ENCODE measurements at places on chromosomes 16 and 17.

DNA sequence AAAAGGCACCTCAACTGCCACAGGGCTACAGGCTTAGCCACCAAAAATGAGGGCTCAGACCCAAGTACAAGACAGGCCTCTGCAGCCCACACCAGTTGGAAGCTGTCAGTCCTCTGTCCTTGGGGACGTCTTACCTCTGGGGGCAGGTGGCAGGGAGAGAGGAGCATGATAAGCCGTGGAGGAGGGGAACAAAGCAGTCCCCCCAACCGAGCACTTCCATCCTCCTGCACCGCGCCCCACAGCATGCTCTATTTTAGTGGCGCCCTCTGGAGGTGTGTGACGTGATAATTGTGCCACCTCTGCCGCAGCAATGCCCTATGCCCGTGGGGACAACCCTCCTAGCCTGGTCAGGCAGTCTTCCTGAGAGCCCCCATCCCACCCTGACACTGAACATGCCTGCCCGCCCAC is 13.6 kb downstream of the G6PC3 start:
- DNase-seq, result no peak

DNA sequence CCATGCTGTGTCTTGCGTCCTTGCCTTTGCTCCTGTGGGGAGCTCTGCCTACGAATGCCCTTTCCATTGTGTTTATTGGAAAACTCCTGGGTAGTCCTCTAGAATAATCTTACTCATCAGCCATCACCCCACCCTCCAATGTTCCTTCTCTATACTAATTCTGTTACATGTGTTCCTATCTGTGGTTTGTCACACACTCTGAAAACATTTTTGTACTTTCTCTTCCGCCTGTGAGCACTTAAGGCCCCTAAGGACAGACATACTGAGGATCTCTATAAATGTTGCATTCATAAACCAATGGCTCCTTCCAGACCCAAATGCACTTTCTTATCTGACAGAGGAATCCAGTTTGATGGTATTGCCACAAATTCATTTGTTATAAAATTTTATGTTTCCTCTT is 53.9 kb upstream of the MON1B start:
- DNase-seq, result no peak

DNA sequence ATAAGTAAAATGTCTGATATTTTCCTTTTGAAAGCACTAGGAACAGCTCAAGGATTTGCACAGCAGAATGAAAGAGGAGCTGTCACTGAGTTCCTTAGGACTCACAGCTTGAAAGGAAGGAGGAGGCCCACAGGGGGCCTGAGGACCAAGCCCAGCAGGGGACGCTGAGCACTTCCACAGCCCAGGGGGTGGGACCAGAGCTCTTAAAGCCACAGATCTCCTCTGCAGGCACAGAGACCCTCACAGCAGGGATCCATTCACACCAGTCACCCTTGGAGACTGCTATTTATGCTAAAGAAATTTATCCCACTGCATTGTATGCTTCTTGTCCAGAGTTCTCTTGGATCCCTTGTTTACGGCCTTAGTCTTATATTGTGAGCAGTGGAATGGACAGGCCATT is 253.3 kb downstream of the STX8 start:
- DNase-seq, result no peak

DNA sequence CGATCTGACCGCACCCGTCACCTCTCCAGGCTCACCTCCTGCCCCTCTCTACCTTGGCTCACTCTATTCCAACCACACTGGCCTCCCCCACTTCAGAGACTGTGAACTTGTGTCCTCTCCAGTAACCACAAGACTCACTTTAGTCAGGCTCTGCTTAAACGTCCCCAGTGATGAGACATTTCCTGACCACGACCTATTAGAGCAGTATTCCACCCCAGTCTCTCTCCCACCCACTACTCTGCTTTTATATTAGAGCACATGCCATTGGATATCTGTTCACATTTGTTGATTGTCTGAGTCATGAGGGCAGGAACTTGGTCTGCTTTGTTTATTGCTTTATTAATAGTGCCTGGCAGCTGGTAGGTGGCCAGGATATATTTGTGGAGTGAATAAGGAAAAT is 20.1 kb downstream of the COX11 start:
- DNase-seq, result peak; percentile 82

DNA sequence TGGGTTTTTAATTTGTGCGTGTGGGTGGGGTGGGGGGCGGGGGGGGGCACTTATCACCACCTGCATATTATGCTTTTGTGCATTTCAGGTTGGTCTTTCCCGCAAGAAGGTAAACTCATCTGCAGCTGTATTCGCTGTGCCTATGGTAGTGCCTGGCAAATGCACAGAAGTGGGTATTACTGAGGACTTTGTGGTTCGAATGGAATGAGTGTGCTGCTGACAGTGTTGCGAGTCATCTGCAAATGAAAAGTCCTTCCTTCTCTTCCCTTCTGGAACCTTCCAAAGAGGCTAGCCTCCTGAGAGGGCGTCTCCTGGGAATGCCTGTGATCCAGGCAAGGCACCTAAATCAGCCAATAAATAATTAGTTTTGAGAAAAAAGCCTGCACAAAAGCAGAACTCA is 532.9 kb downstream of the MAF start:
- peak; percentile 29 for DNase-seq

DNA sequence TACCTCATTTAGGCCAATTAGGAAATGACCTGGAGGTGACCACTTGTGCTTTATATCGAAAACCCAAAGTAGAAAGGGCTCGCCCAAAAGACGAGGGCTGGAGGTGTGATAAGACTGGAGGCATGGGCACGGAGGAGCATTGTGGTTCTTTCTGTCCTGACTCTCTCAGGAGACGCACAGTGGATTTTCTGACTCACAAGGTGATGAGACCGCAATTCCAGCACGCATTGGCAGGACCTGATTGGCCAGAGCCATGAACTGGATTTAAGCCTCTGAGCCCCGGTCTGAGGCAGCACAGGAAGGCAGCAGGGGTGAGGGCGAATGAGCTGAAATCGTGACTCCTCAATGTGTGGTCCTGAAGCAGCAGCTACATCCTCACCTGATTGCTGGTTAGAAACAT is 559.1 kb upstream of the SALL1 start:
- DNase-seq, result peak; percentile 1

DNA sequence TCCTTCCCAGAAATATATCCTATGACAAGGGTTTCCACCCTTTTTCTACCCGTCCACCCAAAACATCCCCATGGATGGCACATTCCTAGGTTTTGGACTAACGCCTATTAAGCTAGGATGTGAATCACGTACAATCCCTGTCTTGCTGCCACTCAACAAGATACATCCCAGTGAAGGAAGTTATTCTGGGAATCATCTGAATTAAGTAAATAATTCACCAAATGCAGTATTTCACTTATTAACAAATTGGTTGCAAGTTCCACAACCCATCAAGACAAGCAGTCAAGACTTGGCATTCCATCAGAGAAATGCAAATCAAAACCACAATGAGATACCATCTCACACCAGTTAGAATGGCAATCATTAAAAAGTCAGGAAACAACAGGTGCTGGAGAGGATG is 32.1 kb downstream of the ASPA start:
- no peak for DNase-seq

GRCh38 chr17:31604936-31605335 is 213.5 kb downstream of the RAB11FIP4 start:
- no peak for DNase-seq

DNA sequence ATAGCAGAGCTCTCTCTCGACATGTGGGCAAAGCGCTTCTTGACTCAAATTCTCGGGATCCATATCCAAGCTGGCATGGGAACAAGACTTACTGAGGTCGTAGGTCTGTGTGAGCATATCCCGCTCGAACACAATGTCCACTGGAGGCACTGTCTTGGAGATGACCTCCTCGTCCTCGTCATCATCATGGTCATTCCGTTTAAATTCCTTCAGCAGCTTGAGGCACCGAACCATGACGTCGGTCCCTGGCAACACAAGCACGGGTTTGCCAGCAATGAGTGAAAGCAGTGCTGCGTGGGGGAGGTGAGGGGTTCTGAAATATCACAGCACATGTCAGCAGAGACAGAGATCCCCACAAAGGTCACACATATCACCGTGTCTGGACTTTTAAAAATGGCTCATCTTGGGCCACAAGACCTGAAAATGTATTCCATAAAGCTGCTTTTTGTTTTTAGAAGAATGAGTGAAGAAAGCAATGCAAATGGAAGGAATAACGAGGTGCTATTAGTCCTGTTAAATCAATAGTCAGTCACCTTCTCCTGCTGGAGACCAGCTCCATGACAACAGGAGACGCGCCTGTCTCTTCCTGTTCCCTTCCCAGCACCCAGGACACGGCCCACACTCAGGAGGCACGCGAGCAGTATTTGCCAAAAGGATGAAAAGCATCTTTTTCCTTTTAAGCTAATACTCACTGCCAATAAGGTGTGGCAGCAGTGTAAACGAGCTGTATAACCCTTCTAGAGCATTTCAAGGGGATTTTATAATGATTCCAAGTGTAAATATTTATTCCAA is 37.9 kb downstream of the GTF3C1 start:
- DNase-seq, result no peak

- DNase-seq, result no peak
These were observed 81.2 kb downstream of the ZNF18 start for GRCh38 chr17:11916091-11916490.

DNA sequence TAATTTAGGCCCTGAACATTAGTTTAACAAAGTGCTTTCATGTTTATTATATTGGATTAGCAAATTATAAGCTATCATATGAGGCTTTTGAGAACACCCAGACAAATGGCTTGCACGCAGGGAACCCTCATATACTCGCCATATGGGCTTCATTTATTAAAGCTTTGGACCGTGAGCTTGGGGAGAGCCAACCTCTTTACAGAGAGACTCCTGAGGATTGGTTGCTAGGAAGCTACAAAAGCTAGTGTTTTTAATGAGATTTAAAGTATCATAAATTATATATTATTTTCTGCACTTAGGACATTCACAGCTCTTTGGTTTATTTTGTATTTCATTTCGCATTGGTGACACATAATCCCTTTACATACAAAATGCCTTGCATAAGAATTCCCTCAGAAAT is 193.8 kb upstream of the TOX3 start:
- no peak for DNase-seq

DNA sequence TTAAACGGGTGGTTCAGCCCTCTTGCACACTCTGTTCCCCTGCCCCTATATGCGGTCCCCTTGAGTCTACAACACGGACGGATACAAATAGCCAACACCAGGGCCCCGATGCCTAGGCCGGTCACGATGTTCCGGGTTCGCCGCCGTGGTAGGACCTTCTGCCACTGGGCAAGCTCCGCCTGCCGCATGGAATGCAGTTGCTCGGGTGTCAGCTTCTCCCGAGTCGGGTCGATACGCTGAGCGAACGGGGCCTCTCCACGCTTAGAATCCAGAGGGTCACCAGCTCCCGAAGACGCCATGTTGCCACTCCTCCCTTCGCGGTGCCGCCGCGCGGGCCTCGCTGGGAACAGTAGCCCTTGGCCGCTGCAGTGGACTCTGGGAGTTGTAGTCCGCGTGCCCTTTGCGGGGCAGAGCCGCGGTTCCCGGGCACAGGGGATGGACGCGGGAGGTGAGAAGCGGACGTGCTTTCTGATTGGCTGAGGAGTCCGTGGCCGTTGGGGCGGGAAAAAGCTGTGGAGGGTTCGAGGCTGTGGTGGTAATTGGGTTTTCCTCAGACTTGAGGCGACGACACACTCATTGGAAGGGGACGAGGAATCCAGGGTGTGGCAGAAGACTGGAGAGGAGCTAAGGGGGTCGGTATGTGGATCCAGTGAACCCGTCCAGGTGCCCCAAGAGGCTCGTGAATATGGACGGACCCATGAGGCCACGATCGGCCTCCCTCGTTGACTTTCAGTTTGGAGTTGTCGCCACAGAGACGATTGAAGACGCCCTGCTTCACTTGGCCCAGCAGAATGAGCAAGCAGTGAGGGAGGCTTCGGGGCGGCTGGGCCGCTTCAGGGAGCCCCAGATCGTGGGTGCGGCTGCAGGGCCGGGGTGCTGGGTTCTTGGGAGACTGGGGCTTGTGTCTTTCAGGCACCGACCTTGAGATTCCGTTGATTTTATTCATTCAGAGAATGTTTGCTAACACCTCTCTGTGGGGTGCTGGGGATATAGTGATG is at the start of the genes CNTD1 and COA3:
Gene CNTD1, plus strand, starts transcription at position 479 of the 998 bp plus-strand sequence. Its CDS starts 207 bp downstream, at position 686.
Gene COA3, minus strand, starts transcription at position 322 of the 998 bp plus-strand sequence. Its CDS starts 23 bp downstream, at position 299.
- peak; percentile 86 for DNase-seq

DNA sequence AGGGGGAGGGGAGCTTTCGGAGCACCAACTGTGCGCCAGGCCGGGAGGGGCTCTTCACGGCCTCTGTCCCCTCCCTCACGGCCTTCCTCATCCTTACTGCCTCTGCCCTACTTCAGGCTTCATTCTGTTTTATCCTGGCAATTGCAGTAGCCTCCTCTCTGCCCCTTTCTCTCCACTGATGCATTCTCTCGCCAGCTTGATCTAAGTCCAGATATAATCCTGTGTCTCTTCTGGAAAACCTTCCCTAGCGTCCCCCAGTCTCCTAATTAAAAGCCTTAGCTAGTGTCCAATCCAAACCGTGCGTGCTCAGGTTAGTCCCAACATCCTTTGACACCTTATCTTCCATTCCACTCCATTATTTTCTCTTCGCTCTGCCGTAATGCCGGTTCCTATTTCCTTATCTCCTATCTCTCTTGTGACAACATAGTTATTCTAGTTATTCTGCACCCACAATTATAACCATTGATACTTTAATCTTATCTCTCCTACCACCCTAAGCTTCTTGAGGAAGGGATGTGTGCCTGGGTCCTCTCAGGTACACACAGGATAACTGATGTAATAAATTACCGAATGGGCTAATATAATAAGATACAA is 869 bp downstream of the ZNF48 start:
- no peak for DNase-seq

DNA sequence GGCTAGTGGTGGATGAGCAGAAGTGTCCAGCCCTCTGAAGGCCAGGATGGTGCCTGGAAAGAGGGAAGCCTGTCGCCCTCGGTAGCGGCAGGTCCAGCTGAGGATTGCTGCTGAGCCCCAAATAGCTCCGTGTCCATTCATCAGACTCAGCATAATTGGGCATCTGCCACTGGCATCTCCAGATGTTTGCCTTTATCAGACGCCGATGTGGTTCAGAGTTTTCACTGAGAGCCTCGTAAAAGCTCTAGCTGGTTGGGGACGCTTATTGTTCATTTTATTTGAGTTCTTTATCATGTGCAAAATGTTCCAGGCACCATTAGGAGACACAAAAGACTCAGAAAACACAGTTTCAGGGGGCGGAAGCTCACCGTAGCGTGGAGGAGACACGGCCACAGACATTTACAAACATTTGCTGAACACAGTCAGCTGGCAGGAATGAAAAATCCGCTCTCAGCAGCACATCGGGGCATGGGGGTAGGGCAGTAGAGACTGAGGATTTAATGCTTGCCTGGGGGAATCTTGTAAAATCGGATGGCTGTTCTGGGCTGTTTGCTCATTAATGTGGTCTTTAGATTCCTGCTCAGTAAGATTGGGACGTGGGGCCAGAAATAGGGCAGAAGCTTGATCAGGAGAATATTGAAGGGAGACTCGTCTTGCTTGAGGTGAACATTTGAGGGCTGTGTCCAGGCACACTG is 41.7 kb downstream of the SMPD3 start:
- DNase-seq, result no peak

GRCh38 chr17:72306037-72306436 is 185.2 kb downstream of the SOX9 start:
- DNase-seq, result no peak

All from Daoy (cell line).